Endothelial cell (in vitro differentiated cells): ENCODE measurements at places on chromosomes 2 and 18.

GRCh38 chr2:37906131-37906530 is 19.0 kb upstream of the RMDN2 start:
- DNase-seq, result no peak

GRCh38 chr2:20438334-20439192 is 8.3 kb upstream of the RHOB start:
- no peak for DNase-seq

DNA sequence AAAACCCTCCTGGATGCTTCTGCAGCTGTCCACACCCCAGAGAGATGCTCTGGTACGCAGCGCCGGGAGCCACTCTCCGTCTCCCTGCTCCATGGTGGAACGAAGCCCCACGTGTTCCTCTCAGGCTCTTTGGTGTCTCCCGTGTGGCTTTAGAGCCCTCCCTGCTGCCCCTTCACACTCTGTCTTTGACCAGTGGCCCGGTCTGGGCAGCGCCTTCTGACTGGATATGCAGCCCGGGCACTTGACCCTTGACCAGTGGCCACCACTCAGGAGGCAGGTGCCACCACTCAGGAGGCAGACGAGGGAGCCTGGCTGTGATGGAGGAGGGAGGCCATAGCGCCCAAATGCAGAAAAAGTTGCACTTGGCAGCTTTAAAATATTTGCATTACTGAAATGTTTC is 214.5 kb upstream of the SALL3 start:
- DNase-seq, result no peak

GRCh38 chr2:9018109-9018508 is 14.6 kb upstream of the MBOAT2 start:
- no peak for DNase-seq

DNA sequence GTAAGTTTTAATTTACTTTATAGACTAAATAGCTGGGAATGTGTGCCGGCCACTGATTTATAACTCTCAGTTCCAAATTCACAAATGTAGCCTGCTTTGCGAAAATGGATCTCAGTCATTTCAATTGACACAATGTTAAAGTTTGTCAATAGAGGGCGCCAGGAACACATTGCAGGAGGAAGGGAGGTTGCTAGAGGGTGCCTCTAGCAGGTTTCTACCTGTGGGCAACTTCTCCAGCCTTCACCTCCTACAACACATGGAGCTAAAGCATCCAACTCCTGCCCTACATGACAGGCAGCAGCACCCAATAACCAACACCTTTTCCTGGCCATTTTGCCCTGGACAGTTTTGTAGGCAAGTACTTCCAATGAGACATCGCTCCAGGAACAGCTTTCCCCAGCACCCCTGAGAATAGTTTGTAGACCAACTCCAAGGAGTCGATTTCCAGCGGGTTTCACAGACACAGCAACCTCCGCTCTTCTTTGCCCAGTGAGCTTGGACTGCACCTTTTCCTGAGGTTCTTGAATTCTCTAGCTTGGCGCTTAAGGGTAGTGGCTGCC is 784.8 kb upstream of the CDH2 start:
- peak; percentile 47 for DNase-seq

DNA sequence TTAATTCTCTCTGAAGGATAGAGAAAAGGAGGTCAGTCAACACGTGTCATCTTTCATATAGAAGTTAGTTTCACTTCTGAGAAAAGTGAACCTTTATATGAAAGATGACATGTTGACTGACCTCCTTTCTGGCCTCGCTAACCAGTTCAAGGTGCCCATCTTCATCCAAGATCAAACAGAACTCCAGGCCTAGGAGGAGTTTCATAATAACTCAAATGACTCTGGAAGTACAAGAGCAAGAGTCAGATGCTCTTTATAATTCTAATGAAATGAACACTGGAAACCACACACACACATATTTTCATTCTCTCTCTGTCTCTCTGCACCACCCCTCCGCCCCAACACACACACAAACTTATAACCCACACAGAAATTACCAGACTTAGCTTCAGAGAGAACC is 16.3 kb downstream of the ANKRD44 start:
- no peak for DNase-seq

GRCh38 chr2:80469428-80469827 is 164.9 kb upstream of the LRRTM1 start:
- DNase-seq, result no peak
